ENCODE measurements at places on chromosomes 5 and 9.

DNA sequence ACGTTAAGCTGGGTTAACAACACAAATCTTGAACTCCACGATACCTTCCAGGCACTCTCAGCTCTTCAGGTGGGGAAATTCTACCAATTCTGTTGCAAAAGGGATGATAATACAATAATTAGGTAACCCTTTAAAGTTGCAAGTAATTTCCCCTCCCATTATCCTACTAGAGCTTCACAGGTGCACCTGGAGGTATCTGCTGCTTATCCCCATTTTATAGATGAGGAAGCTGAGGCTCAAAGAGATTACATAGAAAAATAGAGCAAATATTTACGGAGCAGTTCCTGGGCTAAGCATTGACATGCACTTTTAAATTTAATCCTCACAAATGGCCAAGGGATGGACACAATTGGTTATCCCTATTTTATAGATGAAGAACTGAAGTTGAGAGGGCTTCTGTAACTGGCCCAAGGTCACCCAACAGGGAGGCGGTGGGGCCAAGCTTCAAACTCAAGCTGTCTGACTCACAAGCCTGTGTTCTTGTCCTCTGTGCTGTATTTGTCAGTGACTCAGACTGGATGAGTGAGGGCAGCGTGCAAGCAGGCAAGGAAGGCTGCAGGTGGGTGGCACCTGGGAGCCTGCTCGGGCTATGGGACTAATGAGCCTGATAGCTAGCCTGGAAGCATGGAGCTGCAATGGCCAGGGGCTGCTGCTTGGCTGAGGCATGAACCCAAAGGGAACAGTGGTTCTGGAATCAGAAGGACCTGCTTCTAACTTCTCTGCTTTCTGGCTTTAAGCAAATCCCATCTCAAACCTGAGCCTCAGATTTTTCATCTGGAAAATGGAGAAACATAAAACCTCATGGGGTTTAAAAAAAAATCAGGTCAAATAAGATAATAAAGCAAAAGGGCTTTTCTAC, 105.5 kb downstream of the PDE6A start:
- no peak for DNase-seq

DNA sequence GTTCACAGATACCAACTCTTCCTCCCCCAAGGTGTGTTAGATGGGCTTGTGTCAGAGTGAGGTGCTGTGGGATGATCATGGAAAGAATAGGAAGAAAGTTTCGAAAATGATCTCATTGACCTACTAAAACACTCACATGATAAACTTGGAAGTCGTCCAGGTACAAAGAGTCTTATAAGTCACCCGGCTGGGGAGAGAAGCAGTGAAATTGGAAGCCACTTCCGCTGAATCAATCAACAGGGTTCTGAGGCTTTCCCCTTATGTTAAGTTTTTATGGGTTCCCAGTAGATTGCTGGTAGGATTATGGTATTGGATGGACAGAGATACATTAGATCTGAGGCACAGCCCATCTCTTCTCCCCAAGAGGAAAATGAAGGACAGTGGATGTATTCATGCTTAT, 218.8 kb upstream of the MSX2 start:
- no peak for DNase-seq

- no peak for DNase-seq
Observed at GRCh38 chr9:16335788-16336580, 534.5 kb downstream of the BNC2 start.

DNA sequence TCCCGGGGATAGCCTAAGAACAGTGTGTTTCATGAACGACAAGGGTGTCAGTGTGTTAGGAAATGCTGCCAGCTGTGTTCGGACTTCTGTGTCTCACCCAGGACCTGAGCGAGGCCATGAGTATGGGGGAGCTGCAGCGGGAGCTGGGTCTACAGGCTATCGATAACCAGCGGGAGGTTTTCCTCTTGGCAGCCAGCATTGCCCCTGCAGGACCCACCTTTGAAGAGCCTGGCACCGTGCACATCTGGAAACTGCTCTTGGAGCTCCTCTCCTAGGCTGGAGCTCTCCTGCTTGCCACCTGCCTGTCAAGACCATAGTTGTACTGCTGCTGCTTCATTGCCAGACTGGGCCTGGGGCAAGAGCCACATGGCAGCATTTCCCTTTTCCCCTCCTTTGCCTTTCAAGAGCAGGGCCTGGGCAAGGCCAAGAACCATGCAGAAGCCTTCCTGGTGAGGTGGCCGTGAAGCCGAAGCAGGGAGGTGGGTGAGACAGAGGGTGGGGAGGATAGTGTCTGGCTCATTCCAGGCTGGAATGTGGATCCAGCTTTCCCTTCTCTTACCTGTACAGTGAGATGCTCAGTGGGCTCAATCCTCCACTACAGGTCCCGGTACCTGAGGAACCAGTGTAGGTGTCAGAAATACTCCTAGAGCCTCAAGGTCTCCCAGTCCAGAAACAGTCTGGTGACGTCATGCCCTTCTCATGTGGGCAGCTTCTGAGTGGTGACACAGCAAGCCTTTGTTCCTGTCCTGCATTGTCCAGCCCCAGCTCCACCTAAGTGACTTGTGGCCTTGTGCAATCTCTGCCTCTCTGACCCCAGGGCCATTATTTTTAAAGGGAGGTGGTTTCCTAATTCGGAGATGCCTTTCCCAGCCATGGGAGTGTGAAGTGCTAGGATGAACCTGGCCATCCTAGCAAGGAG, 6.6 kb downstream of the ARL10 start:
- no peak for DNase-seq

GRCh38 chr5:60101573-60101972, 208.0 kb upstream of the PDE4D start:
- no peak for DNase-seq

DNA sequence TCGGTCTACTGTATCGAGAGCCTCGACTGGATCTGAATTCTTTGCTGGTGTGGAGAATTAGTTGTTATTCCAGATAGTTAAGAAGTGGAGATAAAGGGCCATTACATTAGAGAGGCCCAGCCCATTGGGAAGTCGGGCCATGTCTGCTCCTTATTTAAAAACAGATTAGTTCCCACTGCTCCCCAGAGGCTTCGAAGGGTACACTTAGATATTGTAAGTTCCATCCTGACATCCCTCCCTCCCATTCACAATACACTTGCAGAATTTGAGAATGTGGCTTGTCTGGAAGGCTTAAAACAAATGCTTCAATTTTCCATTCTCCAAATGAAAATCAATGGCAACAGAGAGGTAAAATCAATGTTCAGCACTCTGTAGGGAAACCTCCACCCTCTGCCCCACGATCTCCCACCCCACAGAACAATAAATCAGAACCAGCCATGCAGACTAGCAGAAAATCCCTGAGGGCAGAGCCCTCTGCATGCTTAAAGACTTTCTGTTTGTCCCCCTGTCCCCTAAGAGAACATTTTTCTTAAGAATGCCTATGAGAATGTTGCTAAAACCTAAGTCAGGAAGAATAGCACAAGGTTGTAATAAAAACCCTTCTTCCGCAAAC, 364.1 kb downstream of the SPOCK1 start:
- no peak for DNase-seq

DNA sequence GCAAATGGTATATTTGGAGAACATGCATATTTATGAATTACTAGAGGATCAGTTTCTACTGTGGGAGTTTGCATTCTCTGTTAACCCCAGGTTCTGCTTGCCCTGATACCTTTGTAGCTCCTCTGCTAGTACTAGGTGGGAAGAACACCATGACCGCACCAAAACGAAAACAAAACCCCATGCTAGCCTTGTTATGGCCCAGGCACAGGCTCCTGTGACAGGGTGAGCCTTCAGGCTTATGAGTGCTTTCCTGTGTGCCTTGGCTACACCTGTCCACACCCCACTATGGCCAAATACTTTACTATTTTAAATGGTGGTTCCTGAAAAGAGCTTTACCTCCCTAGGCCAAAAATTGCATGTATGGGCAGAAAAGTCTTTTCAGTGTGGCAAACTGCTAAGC, 94.8 kb downstream of the PPIC start:
- DNase-seq, result no peak
